ENCODE measurements at places on chromosomes 5 and 9.

GRCh38 chr5:66609615-66610014 is 13.4 kb downstream of the MAST4 start:
- DNase-seq = no peak

GRCh38 chr5:73434461-73434860 is 14.1 kb downstream of the FOXD1 start:
- no peak for DNase-seq

DNA sequence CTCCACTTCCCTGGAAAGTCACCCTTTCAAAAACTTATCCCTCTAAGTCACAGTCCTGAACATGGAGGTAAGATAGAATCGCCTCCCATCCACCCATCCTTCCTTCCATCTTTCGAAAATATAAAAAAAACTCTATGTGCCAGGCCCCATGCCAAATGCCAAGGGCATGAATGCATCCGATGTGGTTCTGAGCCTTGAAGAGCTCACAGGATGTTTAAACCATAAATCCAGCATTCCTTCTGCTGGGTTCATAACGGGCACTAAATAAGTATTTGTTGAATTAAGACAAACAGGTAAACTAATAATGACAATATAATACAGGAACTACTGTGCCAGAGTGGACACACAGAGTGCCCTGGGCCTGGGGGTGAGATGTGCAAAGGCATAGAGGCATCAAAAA is 147.3 kb downstream of the TTLL11 start:
- DNase-seq = no peak

DNA sequence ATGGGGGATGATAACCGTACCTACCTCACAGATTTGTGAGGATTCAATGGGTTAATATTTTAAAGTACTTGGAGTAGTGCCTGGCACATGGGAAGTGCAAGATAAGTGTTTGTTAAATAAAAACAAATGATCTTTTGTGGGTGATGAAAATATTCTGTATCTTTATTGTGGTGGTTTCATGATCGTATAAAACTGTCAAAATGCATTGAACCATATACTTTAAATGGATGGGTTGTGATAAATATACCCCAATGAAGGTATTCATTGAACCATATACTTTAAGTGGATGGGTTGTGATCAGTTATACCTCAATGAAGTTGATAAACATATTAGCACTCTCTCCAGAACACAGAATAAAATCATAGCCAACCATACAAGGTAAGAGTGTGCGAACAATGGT is 234.5 kb downstream of the CRB2 start:
- no peak for DNase-seq

DNA sequence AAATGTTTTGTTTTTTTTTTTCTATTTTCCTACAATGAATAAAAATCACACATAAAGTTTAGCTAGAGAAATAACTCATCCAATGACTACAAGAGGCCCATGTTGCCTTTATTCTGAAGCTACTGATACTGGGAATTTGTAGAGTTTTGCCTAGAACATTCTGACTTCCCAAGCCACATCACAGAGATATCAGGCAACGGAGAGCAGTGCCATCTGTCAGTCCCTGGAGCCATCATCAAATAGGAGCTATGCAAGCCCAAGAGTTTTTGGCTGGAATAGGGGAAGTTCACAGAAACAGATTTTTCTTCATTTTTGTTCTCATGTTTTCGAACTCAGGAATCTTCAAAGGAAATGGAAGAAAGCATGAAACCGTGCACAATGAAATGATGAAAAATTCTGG is 896.6 kb downstream of the TLE1 start:
- DNase-seq = no peak

DNA sequence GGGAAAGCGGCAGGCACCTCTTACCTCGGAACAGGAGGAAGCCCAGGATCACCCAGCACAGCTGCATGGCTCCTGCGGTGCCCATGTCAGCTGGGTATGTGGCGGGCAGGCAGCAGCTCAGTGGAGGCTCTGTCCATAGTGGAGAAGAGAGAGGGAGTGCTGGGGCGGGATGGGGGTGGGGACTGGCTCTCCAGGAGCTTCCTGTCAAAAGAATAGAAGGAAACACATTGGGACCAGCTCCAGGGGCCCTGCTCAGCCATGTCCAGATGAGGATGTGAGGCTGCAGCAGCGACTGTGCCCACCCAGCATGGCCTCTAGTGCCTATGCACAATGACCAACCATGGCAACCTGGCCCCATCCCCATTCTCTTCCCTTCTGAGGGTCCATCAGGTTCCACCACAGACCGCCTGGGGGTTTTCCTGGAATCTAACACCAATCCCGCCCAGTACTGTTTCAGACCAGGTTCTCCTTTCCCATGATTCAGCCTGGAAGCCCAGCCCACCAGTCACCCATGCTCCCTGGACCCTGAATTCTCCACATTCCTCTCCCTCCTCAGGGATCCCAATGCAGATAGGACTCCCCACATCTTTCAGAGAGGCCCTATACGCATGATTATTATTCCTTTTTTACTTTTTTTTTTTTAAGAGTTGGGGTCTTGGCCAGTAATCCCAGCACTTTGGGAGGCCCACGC is at the start of gene ECSCR:
Gene ECSCR (minus strand): TSS at position 158 of the 691 bp plus-strand sequence. CDS start 73 bp downstream, at position 85.
- DNase-seq = no peak

DNA sequence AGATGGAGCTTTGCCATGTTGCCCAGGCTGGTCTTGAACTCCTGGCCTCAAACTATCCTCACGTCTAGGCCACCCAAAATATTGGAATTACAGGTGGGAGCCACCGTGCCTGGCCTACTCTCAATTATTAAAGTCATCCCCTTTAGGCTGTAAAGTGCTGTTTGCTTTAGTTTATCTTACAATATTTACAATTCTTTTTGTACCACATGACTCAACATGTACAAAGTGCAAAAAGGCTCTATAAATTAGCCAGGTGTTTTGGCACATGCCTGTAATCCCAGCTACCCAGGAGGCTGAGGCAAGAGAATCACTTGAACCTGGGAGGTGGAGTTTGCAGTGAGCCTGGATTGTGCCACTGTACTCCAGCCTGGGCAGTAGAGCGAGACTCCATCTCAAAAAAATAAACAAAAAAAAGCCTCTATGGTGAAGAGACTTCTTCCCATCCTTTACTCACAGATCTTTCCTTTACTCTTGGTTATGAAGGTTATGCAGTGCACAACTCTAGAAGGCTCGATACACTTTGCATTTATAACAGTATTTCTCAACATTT is 28.5 kb upstream of the MLLT3 start:
- no peak for DNase-seq

- DNase-seq = no peak
These were observed 38.8 kb downstream of the NTNG2 start for GRCh38 chr9:132200706-132201105.

DNA sequence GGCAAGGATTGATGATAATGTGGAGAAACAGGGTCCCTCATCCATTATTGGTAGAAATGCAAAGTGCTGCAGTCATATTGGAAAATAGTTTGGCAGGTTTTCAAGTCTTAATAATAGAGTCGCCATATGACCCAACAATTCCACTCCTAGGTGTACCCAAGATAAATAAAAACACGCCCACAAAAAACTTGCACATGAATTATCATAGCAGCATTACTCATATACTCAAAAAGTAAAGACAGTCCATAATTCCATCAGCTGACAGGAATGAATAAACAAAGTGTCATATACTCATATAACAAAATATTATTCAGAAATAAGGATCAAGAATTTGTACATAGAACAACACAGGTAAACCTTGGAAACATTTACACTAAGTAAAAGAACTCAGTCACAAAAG is 242.9 kb upstream of the FTMT start:
- no peak for DNase-seq

GRCh38 chr5:150731669-150732242 is 27.1 kb downstream of the DCTN4 start:
- no peak for DNase-seq

DNA sequence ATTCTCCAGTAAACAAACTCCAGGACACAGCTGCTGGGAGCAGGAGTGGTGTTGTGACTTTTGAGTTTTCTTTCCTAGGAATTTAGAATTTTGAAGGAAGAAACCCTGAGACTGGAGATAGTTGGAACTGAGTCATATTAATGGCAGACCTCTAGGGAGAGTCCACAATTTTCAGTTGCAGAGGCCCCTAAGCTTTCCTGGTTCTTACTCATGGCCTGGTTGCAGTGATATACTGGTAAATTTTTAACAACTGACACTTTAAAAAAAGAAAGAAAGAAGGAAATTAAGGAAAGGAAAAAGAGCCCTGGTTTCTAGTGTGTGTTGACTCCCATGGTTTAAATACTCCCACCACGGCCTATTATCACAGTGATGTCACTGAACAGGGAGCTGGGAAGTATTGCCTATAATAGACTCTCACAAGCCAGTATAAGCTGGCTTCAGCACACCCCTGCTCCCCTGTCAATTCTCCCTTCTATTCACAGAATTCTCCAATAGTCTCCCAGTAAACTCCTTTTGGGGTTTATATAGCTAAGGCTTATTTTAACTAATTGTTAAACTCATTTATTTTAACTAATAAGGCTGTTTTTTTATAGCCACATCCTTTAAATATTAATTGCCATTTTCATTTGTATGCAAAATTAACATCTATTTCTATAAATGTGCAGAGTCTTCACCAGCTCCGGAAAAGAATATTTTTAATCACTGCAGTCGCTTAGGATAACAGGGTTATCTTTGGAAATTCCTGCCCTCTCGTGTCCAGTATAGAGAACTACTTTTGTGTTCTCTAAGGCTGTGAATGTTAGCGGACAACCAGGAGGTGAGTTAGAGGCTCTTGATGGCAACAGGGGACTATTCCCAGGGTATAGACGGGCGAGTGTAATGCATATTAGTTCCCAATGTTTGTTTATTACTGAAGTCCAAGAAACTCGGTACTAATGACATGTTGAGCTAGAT is 59.7 kb downstream of the GGTA1 start:
- no peak for DNase-seq

- DNase-seq = no peak
These were observed 8.4 kb downstream of the GFI1B start for GRCh38 chr9:132986640-132987620.
